ENCODE measurements at places on chromosomes 7 and 10. TPM values are rescaled to one million over a fixed set of nuclear protein-coding genes. Genes with fewer than 3 reads are reported as not detected.

DNA sequence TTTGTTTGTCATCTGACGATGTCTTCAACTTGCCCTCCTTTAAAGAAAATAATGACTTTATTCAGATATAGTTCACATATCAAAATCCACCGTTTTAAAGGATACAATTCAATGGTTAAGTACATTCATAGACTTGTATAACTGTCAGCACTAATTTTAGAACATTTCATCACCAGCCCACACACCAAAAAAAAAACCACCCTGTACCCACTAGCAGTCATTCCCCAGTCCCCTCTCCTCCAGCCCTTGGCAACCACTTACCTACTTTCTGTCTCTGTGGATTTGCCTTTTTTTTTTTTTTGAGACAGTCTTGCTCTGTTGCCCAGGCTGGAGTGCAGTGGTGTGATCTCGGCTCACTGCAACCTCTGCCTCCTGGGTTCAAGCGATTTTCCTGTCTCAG is 5.3 kb upstream of the HILPDA start:
- DNase-seq, result no peak

DNA sequence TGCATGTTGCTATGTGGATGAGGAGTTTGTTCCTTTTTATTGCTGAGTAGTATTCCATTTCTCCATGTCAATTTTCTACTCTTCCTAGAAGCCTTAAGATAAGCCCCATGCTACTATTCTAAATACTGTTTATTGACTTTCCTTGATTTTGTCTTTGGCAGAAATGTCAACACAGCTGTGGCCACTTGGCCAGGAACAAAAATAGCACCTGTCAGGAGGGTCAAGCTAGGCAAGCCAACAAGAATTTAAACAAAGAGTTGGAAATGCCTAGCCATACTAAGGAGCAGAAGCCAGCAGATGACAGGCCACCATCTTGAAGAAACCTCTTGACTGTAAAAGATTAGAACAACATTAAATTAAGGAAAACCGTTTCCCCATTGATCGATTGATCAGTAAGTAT is 34.7 kb downstream of the JAZF1 start:
- no peak for DNase-seq

DNA sequence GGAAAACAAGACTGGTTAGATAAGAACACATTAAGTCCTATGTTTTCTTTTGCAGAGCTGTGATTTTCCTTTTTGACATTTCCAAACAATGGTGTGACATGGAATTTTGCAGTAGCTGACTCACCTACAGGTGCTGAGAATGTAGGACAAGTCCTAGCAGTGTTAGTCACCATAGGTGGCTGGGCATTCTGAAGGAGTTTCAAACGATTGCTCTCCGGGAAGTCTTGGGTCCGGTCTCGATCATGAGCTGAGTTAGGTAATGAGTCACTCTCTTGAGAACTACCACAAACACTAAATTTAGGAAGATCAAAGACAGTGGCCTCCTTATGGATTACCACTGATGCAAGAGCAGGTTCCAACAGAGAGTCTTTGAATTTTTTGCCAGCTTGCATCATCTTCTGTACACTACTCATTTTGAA is 3.6 kb downstream of the FIGNL1 start:
- DNase-seq, result no peak

DNA sequence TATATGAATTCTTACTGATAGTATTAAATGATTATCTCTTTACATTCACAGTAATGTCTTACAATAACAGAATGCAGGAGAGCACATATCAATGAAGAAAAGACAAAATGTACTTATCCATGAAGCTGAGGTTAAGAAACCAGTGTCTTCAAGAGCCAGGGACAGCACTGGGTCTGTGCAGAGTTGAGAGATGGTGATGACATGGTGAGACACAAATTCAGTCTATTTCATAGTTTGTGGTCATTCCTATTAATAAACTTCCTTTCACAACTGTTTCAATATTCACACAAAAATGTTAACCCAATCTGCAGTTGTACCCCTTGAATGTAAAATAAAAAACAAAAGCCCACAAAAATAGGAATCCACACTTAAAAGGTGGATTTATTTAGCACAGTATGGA is 5.3 kb upstream of the MAGI2 start:
- DNase-seq, result no peak

- no peak for DNase-seq
These were observed 88.1 kb upstream of the CUX1 start for GRCh38 chr7:101729241-101729883.

- peak; percentile 62 for DNase-seq
These were observed 51.0 kb upstream of the NKX6-2 start for GRCh38 chr10:132836832-132837540.

GRCh38 chr10:64039198-64039597 is 518.0 kb downstream of the REEP3 start:
- DNase-seq, result no peak

DNA sequence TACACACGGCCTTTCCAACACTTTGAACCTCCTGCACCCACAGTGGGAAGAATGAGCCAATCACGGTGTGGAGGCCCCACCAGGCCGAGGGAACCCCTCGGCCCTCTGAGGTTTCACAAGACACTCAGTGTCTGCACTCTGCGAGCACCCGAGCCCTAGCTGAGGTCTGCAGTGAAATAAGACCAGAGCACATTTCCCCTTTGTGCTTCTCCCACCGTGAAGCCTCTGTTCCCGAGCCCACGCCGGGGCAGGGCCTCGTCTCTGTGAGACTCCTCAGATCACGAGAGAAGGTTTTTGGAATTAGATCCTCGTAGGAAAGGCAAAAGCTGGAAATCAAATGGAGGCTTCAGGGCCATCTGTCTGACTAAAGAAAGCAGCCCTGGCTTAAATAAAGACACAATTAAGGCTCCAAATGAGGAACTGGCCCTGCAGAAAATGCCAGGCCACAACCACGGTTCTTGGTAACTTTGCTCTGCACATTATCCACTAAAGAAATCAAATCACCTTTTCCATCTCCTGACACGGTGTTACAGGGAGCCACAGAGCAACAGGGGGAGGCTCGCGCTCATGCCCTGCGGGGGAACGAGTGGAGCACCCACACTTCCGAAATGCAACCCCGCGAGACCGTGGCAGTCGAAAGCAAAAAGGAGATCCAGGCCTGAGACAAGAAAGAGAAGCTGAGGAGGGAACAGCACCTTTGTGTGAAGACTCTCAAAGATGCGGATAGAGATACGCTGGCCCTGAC is 43.7 kb downstream of the FAM53B start:
- DNase-seq, result no peak

- DNase-seq, result no peak
These were observed 16.1 kb upstream of the CAV2 start for GRCh38 chr7:116483271-116483942.

GRCh38 chr7:6482743-6483119 is 35.0 kb upstream of the DAGLB start:
- no peak for DNase-seq

DNA sequence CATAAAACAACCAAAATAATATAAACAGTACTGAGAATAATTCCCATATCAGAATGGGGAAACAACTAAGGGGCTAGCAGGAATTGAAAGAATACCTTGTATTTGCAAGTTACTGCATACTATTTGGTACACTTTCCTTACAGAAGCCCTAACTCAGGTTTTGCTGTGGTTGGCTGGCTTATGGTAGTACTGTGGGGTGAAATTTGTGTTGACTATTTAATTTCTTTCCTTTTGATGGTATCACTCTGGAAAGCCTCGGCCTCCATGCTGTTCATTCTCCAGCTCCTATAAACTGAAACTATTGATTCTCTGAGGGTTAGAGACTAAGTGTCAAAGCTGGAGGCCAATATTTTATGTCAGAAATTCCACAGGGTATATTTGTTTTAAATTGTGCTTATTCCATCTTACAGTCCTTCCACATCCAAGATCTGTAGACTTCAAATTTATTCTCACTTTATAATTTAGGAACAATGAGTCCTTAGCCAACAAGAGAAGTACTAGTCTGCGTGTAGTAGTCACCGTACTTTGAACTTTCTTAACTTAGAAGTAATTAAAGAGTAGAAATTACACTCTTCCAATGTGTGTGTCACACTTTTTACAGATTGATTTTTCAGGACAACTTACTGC is 13.4 kb downstream of the SKIDA1 start:
- DNase-seq, result no peak

DNA sequence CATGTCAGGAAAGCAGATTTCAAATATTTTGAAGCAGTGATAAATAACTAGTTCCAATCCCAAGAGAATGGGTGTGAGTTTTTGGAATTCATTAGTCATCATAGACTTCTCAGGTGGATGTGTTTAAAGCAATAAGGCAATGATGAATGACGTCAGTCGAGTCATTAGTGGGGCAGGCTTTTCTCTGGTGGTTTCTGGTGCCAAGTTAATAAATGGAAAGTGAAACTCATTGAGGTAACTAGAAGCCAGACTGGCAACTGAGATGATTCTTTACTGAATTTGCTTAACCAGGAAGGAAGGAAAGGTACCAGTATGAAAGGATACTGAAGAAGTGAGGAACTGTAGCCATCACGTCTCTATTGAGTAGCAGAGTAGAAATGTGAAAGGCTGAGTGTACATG is 311.0 kb downstream of the GPAM start:
- DNase-seq, result no peak

GRCh38 chr10:29886299-29886698 is 173.1 kb downstream of the JCAD start:
- DNase-seq, result no peak

FGL2 gene
- 1.4 TPM for total RNA-seq

ZSCAN25 gene
- 33.3 TPM for total RNA-seq

FOXI2 gene
- not detected for total RNA-seq

TAF6 gene
- 69.1 TPM for total RNA-seq
